Astrocyte (in vitro differentiated cells and primary cell): ENCODE measurements at places on chromosomes 4 and X.
A peak's percentile ranks its signal among the peaks of the same experiment; 100 is the strongest.

- DNase-seq: no peak
- no peak overlapping the region for H3K4me3 ChIP-seq
- H3K4me1 ChIP-seq: no peaks in the 10 kb centered on the region
- no peak overlapping the region for H3K27ac ChIP-seq
- H3K36me3 ChIP-seq: no peaks in the 10 kb centered on the region
- no peaks in the 10 kb centered on the region for H3K27me3 ChIP-seq
Measured at GRCh38 chr4:127335073-127335620, 297.6 kb upstream of the INTU start.

DNA sequence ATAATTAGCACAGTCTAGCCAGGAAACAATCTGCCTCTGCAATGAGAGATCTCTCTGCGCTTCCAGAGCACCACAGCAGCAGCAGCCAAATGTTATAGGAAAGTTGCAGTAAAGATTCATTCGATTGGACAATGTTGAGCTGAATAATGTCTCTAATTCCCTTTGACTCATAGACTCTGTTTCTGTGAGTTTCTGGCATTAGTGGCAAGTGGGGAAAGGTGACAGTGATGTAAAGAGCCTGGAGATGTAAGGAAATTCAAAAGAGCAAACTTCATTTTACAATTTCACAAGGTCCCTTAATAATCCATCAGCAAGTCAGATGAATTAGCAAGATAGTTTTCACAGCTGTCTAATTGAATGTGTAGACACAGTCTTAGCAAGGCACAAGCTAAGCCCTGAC lies 184.4 kb downstream of the VEGFC start:
- no peak overlapping the region for H3K4me3 ChIP-seq
- no peak for DNase-seq
- H3K4me1 ChIP-seq: no peaks in the 10 kb centered on the region
- H3K27ac ChIP-seq: no peak overlapping the region
- H3K27me3 ChIP-seq: no peaks in the 10 kb centered on the region
- H3K36me3 ChIP-seq: no peaks in the 10 kb centered on the region

DNA sequence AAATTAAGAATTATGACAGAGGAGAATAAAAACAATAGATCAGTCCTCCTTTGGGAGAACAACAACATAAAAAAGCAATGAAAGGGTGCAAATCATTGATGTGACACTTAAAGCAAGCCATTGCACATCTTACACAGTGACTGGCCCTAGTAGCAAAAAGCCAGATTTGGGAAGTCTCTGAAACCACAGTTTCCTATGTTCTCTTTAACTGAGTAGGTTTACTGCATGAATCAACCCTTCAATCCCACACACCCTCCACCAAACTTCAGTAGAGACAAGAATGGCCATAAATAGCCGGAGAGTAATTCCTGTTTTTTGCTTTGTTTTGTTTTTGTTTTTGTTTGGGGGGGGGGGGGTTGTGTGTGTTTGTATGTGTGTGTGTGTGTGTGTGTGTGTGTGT lies 180.8 kb downstream of the VEGFC start:
- H3K27ac ChIP-seq: no peak overlapping the region
- no peaks in the 10 kb centered on the region for H3K27me3 ChIP-seq
- H3K4me1 ChIP-seq: no peaks in the 10 kb centered on the region
- no peak overlapping the region for H3K4me3 ChIP-seq

GRCh38 chrX:53441531-53442321 lies 7.6 kb upstream of the HSD17B10 start:
- DNase-seq: peak; percentile 33
- no peak overlapping the region for H3K27ac ChIP-seq
- H3K36me3 ChIP-seq: no peaks in the 10 kb centered on the region
- H3K27me3 ChIP-seq: no peaks in the 10 kb centered on the region
- peaks cover 14% of the 10 kb centered on the region for H3K4me1 ChIP-seq
- peak overlapping the region; percentile 61 for H3K4me3 ChIP-seq

DNA sequence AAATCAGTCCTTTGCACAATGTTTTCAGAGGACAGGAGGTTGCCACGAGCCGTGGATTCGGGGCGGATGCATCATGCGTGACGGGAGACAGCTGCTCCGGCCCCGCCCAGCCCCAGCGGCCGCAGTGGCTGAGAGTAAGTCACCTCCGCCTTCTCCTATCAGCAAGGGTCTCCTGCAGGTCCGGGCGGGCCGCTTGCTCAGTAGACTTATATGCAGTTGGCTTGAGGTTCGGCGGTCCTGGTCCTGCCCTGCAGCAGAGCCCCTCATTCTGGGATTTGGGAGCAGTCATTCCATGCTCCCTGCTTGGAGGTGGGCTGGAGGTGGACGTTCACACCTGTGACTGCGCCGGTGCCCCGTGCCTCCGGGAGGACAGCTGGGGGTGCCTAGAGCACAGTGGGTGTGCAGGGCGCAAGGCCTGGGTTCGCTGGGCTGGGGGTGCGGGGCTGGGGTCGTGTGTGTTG lies 86.3 kb upstream of the ADRA2C start:
- H3K27ac ChIP-seq: no peak overlapping the region
- no peaks in the 10 kb centered on the region for H3K36me3 ChIP-seq
- H3K4me3 ChIP-seq: no peak overlapping the region
- no peak for DNase-seq
